ENCODE measurements at places on chromosomes 3 and 15.

DNA sequence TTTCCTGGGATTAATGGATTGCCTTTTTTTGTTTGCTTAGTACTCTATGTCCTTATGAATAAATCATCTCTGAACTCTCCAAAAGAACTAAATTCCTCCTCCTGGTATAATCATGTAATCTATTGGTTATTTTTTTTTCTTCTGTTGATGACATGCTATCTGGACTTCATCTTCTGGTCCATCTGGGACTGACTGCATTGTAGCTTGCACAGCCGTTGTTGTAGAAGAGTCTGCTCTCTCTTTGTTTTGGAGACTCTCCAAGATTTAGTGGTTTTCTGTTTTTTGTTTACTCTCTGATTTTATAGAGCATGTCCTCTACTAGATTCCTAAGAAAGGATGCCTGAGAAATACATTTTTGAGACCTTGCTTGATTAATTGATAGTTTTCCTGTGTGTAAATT is 19.1 kb downstream of the IREB2 start:
- no peak for DNase-seq

- no peak for DNase-seq
Measured at GRCh38 chr3:122353893-122354401, 28.9 kb downstream of the CSTA start.

GRCh38 chr15:80972276-80972675 is 17.3 kb downstream of the MESD start:
- DNase-seq = no peak

- no peak for DNase-seq
Measured at GRCh38 chr3:99313485-99313884, 324.9 kb upstream of the COL8A1 start.

GRCh38 chr3:131540821-131541220 is 38.0 kb upstream of the MRPL3 start:
- DNase-seq = no peak

- no peak for DNase-seq
Measured at GRCh38 chr3:53824795-53825194, 21.4 kb downstream of the CHDH start.

DNA sequence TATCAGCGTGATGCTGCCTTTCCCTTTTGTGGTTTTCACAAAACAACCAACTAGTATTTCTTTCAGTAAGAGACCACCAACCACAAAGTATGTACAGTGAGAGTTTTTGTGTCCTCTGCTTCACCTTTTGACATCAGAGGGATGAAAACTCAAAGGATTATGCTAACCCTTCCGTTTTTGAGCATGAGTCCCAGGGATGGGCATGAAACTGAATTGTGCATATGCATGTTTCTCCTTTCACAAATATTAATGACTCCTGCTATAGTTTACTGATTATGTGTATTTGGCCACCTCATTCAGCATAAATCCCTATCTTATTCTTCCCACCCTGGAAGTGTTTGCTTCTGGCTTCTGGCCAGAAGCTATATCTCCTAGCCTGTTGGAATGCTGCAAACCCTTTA is 59.2 kb downstream of the RSRC1 start:
- DNase-seq = peak; percentile 13

DNA sequence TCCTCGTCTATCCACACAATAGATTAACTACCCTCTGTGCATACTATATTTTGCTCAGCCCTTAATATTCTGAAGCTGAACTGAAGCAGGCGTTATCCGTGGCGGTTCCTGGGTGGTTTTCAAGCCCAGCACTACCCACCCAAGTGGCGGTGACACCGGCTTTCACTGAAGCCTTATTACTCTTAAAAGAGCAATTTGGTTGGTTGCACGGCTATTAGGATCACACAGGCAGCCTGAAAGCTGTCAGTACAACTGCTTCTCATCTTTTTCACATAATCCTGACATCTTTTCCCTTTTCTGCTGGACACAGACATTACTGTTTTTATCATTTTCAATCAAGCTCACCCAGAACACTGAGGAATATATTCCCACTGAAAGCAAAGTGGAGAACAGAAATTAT is 525.3 kb upstream of the ZNF717 start:
- no peak for DNase-seq

- DNase-seq = no peak
Measured at GRCh38 chr3:126490619-126491018, 14.9 kb upstream of the ZXDC start.

DNA sequence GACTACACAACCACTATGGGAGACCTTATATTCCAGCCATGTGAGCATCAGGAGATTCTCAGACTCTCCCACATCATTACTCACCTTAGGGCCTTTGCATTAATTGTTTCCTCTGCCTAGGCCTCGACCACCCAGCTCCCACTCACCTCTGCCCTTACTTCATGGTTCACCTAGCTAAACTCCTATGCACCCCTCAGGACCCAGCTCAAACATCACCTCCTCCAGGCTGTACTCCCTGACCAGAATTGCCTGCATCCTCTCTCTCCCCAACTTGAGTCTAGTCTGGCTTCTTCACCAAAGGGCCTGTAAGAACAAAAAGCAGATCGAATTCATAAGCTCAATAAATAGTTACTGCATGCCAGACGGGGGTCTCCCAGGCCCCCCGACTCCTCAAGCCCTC is 53.1 kb upstream of the FAM174B start:
- DNase-seq = no peak

DNA sequence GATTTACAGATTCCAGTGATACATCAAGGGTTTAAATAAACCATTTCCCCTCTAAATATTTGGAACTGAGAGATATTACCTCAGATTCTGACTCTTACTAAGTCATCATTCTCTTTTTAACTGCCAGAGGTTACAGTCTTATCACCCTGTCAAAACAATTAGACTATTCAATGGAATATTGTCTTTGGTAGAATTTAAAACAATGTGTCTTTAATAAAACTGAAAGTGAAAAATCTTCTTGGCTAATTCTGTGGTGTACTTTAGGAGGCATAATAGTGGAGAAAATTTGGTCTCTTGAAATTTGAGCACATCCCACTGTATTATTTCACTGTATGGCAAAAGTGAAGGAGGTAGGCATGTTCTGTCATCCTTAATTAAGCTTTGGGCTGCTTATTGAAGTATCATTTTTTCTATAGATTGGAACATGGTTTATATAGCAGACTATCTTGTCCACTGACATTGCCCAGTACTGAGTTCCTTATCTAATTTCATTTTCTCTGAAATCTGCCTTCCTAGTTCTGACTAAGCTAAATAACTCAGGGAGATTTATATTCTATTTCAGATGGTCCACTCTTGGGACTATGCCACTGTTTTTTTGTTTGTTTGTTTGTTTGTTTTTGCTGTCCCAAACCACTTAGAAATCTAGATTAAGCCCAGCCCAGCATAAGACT is 48.0 kb upstream of the UTS2B start:
- no peak for DNase-seq

DNA sequence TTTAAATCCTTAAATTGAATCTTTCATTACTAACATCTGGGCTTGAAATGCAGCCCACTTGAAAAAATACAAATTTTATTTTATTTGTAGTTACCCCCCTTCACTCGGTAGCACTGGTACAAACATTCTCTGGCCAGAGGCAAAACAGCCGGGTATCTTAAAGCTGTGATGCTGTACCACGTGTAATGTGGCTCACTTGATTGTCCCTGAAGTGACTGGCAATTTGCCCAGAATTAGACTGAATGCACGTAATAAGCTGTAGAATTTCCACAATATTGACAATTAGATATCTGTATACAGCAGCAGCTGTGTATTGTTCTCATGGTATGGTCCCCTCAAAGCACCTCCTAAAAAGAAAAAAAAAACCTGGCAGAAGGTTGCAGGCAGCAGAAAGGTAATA is 192.8 kb upstream of the TBC1D5 start:
- DNase-seq = no peak

GRCh38 chr3:105847865-105848264 is 20.9 kb downstream of the CBLB start:
- no peak for DNase-seq

- DNase-seq = no peak
Measured at GRCh38 chr3:58266577-58266976, 29.0 kb downstream of the ABHD6 start.

DNA sequence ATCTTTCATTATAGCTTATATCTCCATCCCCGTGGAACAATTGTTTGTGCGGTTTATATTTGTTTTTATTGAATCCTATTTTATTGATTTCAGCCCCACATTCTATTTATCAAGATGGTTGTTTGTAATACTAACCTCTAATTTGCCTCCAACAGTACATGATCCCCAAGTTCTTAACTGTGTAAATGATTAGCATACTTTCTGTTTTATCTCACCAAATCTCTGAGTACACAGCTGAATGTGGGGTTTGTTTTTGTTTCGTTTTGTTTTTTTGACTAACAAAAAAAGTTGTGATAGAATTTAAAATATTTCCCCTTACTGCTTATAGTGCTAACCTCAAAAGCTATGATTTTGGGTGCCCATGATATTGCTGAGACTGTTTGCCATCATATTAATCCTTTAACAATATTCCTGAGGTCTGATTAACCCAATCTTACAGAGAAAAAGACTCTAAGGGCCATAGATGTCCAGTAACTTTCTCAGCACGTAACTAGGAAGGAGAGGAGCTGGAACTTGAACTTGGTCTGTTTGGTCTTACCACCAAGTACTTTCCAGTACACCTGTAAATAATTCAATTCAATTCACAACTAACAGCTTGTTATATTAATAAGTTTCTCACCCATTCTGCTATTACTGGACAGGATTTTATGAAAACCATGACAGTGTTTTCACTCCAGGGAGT is 789.8 kb downstream of the TUSC7 start:
- DNase-seq = no peak

GRCh38 chr3:14640157-14640562 is 11.4 kb upstream of the CCDC174 start:
- DNase-seq = no peak

GRCh38 chr3:186705882-186706780 is 11.0 kb upstream of the KNG1 start:
- DNase-seq = no peak

DNA sequence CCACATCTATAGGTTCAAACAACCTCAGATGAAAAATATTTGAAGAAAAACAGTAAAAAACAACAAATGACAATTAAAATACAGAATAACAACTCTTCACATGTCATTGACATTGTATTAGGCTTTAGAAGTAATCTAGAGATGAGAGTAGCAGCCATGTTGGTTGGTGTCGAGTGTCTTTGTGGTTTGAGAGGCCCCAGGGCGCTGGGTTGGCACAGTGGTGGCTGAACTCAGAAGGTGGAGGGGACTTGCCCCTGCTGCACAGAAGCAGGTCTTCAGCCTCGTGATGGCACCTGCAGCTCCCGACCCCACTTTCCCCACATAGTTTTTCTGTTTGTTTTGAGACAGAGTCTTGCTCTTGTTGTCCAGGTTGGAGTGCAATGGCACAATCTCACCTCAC is 187.2 kb downstream of the OSBPL10 start:
- no peak for DNase-seq

- peak; percentile 79 for DNase-seq
Measured at GRCh38 chr15:84929795-84930603, 45.5 kb downstream of the SLC28A1 start.

GRCh38 chr3:141388823-141389621 is 20.7 kb downstream of the ZBTB38 start:
- DNase-seq = no peak

DNA sequence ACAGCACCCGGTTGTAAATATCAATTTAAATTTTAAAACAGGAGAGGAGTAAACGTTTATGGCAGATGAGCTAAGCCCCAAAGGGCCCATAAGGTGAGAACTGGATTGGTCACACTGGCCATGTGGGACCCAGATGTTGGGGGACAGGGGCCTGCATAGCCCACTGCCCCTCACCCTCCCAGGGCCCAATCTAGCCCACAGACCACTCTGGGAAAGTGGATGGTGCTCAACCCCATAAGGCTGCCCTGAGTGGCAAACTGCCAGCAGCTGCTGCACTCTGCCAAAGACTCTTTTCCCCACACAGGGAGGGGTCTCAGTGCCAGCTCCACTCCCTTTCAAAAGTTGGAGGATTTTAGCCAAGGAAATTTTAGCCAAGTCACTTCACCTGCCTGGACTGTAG is 42.5 kb downstream of the CCDC12 start:
- no peak for DNase-seq

DNA sequence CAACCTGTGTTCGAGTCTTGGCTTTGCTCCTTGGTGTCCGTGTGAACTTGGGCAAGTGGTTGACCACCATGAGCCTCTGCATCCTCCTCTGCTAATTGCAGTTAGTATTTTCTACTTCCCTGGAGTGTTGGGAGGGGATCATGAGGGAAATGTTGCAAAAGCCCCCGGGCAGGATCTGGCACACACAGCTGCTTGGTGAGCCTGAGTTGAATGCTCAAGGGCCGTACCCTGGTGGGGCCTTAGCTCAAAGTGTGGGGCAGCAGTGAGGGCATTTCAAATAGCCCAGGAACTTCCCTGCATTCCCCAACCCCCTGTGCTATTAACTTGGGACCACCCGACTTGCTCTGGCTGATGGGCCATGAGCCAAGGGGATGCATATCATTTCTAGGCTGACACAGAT is 94.9 kb upstream of the SLC6A11 start:
- DNase-seq = no peak

- DNase-seq = no peak
Measured at GRCh38 chr3:69695443-69695842, 43.8 kb upstream of the MITF start.

DNA sequence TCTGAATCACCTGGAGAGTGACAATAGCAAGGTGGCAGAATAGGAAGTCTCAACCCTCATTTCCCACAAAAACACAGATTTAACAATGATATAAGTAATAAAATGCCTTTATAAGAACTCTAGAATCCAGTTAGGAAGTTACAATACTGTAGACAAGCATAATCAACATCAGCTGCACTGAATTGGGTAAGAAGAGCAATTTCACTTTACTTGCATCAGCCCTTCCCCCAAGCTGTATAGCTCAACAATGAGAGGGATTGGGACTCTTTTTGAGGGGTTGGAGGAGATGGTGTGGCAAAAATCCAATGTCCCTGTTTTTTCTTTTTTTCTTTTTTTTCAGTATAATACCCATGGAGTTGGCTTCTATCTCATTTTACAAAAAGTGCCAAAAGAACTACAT is 63.1 kb downstream of the SERP1 start:
- no peak for DNase-seq

GRCh38 chr15:48330105-48330785 is 984 bp upstream of the DUT start:
- peak; percentile 27 for DNase-seq

- DNase-seq = no peak
Measured at GRCh38 chr3:176988795-176989194, 208.5 kb downstream of the TBL1XR1 start.

DNA sequence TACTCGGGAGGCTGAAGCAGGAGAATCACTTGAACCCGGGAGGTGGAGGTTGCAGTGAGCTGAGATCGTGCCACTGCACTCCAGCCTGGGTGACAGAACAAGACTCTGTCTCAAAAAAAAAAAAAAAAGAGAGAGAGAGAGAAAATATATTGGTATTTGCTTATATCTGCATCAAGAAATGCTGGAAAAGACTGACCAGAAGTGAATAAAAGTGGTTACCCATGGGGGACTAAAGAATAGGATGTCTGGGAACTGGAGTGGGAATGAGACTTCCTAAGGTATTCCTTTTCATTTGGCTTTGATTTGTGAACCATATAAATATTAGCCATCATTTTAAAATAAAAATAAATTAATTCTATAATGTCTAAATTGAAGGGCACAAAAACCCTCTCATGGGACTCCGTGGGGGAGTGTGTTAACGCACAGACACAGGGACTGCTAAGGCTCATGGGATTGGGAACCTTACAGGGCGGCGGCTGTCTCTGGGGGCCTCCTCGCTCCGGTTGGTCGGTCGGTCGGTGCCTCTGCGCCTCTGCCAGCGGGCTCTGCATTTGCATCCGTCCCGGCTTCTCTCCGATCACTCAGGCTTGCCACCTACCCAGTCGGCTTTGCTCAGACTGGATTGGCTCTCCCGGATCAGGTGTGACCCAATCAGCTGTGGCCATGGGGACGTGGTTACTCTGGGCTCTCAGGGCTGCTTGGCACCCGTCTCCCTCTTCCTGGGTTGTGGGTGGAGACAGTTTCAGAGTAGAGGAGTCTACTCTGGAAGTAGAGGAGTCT is 12.7 kb upstream of the TSPAN3 start:
- no peak for DNase-seq

All from SW 1271 (cell line).